ENCODE measurements at places on chromosomes 1 and 21.

DNA sequence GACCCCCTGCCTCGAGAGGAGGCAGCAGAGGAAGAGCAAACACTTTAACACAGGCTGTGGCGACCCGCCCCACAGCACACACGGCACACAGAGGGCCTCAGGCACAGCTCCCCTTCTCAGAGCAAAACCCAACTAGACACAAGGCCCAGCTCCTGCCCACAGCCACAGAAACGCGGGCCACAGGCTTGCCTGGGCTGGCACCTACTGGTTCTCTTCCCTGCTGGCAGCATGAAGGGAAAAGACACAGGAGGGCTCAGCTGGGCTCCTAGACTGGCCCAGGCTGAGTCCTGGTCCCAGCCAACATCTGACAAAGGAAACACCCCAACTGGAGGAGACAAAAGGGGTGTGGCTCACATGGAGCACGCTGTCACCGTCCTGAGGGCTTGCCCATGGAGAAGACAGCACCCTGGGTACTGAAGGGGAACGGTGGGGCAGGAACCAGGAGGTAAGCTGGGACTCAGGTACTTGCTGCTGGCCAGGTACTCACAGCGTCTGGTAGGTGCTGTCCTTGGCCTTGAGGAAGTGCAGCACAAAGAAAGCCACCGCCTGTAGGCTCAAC is 3.5 kb downstream of the CD164L2 start:
- no peak for DNase-seq

- DNase-seq, result no peak
Observed at GRCh38 chr1:206854401-206855129, 10.9 kb upstream of the IL20 start.

DNA sequence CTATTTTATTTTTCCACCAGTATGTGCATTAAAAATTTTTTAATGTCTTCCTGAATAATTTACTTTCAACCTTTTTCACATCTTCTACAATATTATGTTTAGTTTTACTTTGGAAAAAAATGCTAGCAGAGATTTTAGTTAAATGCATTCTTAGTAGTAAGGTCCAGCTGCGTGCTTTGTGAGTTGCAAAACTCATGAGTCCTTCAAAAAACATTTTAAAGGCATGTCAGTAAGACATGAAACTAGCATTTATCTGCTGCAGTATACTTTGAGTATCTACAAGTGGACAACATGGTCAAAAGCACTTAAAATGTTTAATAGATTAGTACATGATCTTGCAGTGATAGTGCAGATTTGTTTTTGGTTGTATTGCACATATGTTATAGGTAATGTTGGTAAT is 139.0 kb downstream of the HS2ST1 start:
- DNase-seq, result no peak

GRCh38 chr1:116491700-116492357 is 79.0 kb downstream of the CD58 start:
- DNase-seq, result no peak

DNA sequence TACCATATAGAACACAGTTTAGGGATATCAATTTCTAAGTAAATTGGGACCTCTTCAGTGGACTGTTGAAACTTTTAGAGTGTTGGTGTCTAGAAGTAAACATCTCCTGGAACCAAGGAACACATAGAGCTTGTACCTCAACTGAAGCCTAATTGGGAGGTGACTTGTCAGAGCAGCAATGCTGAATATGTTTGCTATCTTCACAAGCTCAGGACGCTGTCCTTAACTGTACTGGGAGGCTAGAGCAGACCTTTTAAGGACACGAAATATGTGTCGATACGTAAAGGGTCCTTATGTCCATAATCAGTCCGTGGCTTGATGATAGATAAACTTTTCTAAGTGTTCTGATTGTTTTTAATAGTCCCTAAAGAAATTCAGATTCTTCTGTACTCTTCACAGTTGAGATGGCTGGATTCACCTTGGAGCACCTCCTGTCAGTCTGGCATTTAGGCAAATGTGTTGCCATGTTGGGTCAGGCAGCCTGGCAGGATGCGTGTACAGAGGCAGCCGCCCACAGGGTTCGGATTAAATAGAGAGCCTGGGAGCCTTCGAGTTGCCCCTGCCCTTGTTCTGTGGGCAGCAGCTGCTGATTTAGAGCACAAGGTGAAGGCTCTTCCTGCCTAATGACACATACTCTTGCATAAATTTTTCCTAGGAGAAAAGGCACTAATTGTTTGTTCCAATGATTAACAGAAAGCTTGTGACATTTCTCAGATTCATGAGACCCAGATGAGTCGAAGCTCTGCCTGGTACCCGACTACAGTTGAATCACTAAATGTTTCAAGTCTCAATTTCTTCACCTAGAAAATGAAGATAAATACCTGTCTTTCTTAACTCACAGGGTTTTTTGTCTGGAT is 3.6 kb downstream of the ACTN2 start:
- DNase-seq, result no peak

Measured in CD4-positive, alpha-beta T cell treated with Interleukin-4 for 1 hour (primary cell).